DMS53 (cell line): ENCODE measurements at places on chromosomes 16 and 17.

DNA sequence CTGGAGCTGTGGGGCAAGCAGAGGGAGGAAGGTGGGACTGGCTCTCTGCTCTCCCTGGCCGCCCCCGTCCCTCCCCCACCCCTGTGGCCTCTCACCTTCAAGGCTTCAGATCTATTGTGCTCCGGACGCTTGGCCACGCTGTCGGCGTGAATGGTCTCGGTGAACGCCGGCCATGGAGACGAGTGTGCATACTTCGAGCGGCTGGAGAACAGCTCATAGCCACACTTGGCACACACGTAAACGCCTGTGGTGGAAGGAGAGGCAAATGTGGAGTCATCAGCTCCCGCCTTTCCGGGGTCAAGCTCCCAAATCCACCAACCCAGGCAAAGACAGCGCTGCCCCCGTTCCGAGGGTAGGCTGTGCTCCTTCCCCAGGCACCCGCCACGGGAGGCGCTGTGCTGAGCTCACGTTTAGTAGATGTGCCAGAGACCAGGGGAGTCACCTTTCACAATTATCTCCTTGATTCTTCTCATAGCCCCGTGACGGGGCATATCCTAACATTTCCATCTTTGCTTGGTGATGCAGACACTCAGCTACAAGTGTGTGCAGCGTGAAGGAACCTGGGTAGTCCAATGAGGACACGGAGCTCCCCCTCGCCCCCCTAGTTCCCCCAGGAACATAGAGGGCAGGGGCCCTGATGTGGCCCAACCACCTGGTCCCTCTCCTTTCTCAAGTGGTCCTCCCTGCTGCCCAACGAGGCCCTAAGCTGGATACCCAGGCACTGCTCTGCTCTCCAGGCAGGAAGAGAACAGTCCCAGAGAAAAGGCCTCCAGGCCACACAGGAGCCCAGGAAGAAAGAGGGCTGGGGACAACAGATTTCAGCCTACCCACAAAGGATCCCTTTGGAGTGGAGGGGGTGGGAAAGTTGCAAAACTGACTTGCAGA, 1.6 kb downstream of the MSRB1 start:
- peak; percentile 90 for DNase-seq

- peak; percentile 46 for DNase-seq
These were observed 514 bp downstream of the UBFD1 start for GRCh38 chr16:23557779-23558702.

DNA sequence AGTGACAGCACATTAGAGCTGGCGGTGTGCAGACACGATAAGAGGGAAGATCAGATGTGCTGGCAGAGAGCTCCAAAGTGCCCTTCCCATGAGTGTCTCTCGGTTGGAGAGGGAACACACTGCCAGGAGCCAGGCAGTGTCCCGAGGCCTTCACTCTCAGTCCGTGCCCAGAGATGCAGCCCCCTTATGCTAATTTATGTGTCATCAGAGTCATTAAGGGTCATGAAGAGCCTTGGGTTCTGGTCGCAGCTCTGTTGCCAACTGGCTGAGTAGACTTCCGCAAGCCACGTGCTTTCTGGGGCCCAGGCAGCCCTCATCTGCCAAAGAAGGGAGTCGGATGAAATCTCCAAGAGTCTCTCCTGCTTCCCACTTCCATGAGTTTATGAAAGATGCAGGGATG, 232.5 kb downstream of the MSI2 start:
- no peak for DNase-seq

DNA sequence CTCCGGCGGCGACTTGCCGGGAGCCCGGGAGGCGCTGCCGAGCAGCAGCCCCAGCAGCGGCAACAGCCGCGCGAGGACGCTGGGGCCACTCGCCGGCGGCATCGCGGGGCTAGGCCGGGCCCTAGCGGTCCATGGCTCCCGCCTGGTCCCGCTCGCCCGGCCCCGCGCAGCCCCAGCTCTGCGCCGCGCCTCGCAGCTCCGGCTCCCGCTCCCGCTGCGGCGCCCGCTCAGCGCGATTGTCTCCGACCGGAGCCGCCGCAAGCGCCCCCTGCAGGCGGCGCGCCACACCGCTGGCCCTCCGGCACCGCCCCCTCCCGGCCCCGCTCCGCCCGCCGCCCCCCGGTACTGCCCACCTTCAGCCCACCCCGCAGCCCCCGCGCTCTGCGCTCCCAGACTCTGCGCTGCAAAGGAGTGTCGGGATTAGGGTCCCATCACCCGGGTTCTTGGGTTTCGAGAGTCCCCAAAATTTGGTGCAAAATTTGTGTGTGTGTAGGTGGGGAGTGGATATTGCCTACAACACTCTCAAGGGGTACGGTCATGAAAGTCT, at the start of gene FAM171A2:
Gene FAM171A2 (minus strand): TSS at position 241 of the 547 bp plus-strand sequence. CDS start 139 bp downstream, at position 102.
- peak; percentile 88 for DNase-seq

DNA sequence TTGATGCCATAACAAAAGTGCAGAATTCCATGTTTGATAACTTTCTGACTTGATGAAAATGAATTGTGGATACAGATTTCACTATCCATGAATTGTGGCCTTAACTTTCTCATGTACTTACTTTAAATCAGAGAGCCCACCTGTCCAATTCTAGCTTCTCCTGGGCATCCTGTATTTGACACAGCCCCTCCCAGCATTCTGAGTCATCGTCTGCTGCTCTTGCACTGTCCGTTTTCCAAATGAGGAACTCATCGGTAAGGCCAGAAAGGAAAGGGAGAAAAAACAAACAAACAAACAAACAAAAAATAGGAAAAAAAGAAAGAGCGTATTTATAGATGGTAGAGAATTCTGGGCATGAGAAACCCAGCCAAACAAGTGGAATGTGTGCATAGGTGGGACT, 361.6 kb downstream of the WWOX start:
- no peak for DNase-seq

DNA sequence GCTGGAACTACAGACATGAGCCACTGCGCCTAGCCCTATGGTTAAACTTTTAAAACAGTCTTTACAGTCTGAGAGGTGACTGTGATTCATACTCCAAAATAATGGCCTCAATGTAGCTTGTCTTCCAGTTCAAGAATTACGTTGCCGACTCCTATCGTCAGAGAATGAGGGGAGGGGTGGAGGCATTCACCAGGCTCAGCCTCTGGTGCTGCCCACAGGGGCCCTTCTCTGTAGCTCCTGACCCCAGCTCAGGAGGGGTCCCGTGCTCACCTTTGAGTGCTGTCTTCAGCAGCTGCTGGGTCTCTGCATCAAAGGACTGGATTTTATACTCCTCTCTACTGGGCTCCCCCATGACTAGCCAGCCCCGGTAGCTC, 1.2 kb downstream of the MIF4GD start:
- DNase-seq, result no peak

DNA sequence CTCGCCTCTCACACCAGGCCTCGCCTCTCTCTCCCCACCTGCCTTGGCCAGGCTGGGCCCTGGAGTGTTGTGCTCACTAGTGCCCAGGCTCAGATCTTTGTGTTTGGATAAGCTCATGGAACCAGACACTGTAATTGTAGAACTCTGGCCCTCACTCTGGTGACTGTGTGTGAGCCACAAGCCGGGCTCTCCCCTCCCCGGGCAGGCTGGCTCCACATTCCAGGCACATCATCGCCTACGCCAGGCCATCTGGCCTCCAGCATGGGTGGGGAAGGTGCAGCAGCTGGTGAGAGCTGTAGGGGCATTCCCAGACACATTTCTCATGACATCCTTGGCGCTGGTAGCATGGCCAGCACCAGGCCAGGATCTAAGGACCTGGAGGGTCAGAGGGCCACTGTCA, 202.3 kb downstream of the RAB11FIP4 start:
- DNase-seq, result no peak

- DNase-seq, result no peak
These were observed 112.4 kb downstream of the XYLT1 start for GRCh38 chr16:17358355-17358754.

DNA sequence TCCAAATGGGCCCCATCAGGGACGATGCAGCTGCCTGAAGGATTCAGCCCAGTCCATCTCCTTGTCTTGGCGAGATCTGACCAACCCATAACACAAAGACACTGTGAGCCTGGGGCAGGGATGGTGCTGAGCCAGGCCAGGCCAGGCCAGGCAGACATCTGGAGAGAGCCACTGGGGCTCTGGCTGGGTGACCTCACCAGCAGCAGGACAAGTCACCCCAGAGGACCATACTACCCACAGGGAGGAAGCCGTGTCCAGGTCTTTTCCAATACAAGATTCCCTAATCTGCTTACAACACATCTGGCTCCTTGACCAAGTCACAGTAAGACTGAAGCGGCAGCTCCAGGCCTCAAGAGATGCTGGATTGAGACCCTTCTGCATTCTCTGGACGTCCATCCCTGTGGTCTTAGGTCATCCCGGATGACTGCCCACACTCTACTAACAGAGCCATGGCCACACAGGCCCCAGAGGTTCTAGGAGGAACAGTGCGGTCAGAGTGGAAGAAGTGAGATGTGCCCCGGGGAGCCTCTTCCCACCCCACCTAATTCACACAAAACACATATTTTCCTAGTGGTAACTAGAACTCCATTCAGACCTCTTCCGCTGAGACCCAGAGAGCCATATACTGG, 81.8 kb upstream of the RCVRN start:
- no peak for DNase-seq

DNA sequence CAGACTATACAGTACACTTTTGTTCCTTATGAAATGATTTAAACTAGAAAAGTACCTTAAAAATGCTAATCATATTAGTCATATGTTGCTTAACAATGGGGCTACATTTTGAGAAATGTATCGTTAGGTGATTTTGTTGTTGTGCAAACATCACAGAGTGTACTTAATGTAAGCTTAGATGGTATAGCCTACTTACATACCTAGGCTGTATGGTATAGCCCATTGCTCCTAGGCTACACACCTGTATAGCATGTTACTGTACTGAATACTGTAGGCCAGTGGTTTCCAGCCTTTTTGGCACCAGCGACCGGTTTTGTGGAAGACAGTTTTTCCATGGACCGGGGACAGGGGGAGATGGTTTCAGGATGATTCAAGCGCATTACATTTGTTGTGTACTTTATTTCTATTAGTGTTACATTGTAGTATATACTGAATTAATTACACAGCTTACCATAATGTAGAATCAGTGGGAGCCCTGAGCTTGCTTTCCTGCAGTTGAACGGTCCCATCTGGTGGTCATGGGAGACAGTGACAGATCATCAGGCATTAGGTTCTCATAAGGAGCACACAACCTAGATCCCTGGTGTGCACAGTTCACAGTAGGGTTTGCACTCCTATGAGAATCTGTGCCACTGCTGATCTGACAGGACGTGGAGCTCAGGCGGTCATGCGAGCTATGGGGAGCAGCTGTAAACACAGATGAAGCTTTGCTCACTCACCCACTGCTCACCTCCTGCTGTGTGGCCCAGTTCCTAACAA, 35.0 kb upstream of the MRC2 start:
- DNase-seq, result no peak

GRCh38 chr17:50816271-50816670, 19.1 kb upstream of the WFIKKN2 start:
- DNase-seq, result no peak

DNA sequence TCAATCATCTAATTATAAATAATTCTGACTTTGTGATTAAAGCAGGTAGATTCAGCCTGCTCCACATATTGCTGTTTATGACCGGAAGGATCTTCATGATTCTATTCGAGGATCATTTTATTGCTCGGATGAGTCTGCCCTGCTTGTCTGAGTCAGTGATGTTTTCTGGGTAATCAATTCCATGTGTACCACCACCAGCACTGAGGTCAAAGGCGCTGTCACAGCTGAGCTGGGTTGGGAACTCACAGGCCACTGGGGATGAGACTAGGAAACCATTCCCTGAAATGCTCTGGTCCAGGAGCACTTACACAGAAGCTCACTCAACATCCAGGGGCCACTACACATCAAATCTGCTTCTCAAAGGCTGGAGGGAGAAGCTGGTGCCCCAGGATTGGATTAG, 30.4 kb upstream of the ERN1 start:
- no peak for DNase-seq

DNA sequence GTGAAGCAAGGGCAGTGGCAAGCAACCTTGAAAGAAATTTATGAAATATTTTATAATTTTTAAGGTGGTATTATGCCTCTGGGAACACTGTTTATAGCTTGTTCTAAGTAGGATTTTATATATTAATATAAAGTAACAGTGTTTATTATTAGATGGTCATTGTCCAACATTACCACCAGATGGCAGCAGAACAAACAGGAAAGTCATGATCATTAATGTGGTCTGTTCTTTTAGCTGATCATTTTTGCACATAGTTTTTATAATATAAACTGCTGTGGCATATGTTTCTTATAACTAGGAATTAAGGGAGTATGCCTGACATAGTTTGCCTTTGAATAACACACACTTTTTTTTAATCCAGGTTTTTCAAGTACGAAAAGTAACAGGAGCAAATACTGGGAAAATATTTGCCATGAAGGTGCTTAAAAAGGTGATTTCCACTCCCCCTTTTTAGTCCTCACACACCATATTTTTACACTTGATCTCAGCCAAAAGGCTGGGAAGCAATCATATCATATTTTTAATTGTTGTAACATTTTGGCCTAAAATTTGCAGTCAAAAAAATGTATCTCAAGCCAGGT, 21.4 kb downstream of the RPS6KB1 start:
- peak; percentile 61 for DNase-seq

DNA sequence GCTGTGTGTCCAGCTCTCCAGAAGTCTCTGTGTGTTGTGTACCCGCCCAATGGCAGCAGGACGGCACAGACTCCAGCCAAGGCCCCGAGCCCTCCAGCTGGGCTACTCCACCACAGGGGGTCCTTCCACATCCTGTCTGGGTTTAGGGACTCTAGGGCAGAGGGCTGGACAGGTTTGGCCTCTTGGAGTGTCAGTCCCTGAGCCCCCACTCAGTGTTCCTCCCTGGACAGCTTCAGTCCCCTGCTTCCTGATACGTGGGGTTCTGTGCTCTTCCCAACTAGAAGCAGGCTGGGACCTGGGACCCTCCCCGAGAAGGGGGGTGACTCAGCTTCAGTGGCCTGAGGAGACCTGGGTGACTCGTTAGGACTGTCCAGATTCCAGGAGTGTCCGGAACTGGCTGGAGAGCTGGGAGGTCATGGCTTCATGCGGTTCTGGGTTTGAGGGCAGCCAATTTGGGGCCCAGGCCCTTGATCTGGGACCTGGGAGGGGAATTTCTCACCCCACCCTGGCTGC, 4.2 kb downstream of the CDK3 start:
- DNase-seq, result no peak

- no peak for DNase-seq
These were observed 67.8 kb downstream of the ADCY9 start for GRCh38 chr16:4048481-4048880.

DNA sequence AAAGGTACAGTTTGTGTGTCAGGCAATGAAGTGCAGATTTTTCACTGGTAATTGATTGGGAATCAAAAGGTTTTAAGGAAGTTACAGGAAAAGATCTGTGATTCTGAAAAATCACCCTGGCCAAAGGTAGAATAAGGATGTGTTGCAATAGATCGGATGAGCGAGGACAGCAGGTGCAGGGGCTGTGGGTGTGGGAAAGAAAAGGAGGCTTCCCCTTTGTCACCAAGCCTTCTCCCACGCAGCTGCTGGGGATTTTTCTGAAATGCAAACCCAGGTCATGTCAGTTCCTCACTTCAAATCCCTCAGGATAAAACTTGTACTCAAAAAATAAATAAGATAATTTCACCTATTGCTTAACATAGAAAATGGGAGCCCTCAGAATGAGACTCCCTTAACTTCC, 47.9 kb upstream of the ARHGAP17 start:
- no peak for DNase-seq

GRCh38 chr17:46108120-46108519, 85.1 kb downstream of the KANSL1 start:
- peak; percentile 11 for DNase-seq
